ENCODE measurements at places on chromosomes 11 and 22.
A peak's percentile ranks its signal among the peaks of the same experiment; 100 is the strongest.

GRCh38 chr11:59582006-59582405 is 33.6 kb downstream of the OSBP start:
- no peak for DNase-seq

- DNase-seq, result no peak
Observed at GRCh38 chr11:120780239-120780638, 243.7 kb upstream of the TBCEL start.

DNA sequence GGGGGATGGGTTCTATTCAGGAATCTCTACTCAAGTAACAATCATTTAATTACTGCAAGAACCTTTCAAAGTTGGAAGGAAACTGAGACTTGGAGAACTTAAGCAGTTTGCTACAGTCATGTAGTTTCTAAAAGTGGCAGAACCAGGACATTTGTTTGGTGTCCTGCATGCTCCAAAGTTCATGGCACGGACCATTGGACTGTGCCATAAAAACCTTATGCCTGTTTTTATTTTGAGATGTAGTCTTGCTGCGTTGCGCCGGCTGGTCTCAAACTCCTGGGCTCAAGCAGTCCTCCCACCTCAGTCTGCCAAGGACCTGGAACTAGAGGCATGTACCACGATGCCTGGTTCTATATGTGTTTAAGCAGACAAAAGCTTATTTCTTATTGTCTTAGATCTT is 18.6 kb upstream of the AIFM3 start:
- DNase-seq, result no peak

DNA sequence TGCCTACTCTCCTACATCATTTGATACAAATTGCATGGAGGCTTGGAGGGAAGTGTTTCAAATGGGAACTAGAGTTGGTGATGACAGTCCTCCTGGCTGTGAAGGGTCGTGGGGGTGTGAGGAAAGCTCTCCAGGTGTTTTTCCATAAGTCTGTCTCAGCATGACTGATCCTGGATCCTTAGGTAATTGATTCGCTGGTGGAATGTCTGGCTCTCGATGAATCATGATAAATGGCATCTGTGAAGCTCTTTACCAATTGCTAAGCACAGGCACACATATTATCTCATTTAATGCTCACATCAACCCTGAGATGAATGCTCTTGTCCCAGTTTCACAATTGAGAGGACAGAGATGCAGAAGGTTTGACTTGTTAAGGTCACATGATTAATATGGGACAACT is 107.5 kb downstream of the PKNOX2 start:
- DNase-seq, result no peak

DNA sequence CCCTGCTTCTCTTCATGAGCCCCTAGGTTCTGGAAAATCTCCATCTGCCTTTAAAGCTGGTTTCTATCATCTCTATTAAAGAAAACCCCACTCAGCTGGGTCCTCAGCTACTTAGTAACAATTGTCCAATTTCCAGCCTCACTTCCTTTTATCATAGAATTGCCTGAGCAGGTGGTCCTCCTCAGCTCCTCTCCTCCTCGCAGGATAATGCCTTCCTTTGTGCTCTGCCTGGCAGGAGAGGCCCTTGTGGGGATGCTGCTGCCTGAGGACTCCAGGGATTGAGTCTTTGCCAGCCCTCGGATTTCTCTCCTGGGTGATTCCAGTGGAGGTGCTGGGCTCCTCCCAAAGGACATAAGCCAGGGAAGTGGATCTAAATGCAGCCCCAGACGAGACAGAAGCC is 448.3 kb downstream of the INSC start:
- DNase-seq, result no peak

- no peak for DNase-seq
Observed at GRCh38 chr11:24064309-24064903, 432.4 kb upstream of the LUZP2 start.

GRCh38 chr11:1202776-1203504 is 19.9 kb upstream of the MUC5B start:
- DNase-seq, result peak; percentile 45

- no peak for DNase-seq
Observed at GRCh38 chr22:16774911-16775500, 50.2 kb downstream of the XKR3 start.

- no peak for DNase-seq
Observed at GRCh38 chr11:58639103-58639502, 16.6 kb downstream of the CNTF start.

DNA sequence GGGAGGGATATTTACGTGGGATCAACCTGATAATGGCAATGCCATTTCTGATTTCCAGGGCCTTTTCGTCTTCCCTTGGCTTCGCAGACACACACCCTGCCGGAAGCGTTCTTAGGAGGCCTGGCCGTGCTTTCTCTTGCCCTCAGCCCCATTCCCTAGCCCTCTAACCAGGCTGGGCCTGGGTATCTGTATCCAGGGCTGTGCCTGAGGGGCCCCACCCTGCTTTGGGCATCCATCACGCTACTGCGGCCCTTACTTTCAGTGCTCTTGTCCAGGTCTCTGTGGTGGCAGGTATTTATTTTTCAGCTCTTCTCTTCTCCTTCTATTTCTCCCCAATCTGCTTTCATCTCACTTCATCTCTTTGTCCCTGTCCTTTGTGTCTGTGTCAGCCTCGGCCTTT is 105.0 kb downstream of the ZBTB16 start:
- no peak for DNase-seq
